ENCODE measurements at places on chromosomes 4 and X.

- DNase-seq, result no peak
These were observed 63.8 kb downstream of the STOX2 start for GRCh38 chr4:183968931-183969330.

DNA sequence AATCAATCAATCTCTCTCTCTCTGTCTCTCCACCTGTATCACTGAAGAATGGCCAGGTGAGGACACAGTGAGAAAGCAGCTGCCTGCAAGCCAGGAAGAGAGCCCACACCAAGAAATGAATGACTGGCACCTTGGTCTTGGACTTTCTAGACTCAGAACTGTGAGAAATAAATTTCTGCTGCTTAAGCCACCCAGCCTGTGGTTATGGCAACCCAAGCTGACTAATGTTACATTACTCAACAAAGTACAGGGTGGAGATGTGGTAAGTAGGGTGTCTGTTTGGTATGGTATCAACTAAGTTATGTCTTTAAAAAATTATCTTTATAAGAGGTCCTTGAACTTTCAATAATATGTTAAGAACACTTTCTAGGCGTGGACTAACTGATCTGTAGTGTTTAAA is 159.3 kb downstream of the EPHA5 start:
- no peak for DNase-seq

- no peak for DNase-seq
These were observed 23.2 kb upstream of the TSR2 start for GRCh38 chrX:54416965-54417364.

DNA sequence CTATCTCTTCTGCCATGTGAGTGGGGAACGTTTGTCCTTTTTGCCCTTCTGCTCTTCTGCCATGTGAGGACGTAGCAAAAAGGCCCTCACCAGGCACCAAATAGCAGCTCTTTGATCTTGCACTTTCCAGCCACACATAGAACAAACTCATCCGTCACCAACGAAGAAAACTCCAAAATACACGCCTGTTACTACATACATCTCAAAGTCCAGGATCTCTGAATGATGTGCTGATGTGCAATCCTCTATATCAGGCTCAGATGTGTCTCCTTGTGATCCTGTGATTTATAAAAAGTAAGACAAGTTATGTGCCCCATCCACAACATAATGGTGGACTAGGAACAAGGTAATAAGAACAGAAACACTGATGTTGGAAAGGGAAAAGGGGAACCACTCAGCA is 9.8 kb upstream of the TAB3 start:
- DNase-seq, result no peak

DNA sequence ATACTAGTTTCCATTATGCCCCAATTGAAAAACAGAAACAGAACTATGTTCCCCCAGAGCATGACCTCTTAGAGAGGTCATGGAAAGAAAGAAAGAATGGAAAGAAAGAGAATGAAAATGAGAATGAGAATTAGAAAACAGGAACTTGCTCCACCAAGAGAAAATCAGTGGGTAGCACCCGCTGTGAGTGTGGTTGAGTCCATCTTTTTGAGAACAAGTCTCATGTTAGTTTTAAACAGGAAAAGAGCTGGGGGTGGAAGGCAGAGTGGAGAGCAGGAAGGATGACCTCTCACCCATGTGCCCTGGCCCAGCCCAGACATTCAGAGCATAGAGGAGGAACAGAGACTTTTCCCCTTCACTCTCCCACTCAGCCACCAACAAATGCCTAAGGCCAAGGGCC is 4.9 kb downstream of the GSX2 start:
- no peak for DNase-seq
